ENCODE measurements at places on chromosomes 13 and 19.
A peak's percentile ranks its signal among the peaks of the same experiment; 100 is the strongest.

DNA sequence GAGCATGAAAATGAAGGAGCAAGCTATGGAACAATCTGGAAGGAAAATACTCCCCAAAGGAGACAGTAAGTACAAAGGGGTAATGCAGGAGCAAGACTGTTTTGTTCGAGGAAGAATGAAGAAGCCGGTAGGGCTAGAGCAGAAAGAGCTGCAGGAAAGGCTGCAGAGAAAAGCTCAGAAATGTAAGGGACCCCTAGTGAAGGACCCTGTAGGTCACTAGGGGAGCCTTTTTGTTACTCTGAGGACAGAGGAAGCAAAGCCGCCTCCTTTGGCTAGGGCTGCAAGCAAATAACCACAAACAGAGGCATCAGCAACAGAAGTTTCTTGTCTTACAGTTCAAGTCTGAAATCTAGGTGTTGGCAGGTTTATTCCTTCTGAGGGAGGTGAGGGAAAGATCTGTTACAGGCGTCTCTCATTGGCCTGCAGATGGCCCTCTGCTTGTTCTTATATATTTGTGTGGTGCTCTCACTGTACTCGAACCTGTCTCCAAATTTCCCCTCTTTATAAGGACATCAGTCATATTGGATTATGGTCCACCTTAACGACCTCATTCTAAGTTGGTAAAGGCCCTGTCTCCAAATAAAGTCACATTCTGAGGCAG, 362.3 kb downstream of the COG6 start:
- DNase-seq: no peak

DNA sequence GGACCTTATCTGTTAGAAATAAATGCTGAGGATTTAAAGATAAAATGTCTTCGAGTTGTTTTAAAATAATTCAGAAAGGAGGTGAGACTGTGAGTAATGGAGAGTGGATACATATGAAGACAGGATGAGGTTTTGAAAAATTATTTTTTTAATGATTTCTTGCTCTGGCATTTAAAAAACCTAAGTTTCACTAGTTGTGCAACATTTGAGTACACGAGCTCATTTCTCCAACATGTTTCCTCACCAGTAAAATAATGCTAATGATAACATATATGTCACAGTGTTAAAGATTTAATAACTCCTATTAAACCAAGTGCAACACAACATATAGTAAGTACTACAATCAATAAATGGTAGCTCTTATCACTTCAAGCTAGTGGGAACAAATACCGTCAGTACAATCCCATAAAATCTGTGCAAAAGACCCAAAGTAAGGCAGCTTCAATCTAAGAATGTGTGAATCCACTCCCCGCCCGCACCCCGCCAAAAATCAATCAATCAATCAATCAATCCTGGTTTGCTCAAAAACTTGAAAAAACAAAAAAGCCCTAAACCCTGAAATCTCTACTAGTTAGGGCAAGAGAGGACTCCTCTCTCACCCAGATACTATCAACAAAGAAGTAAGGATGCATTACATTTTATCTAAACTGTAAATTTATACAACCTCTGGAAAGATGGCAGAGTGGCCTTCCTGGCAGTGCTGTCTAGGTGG, 1.3 kb downstream of the ALG5 start:
- DNase-seq: no peak

GRCh38 chr13:108272333-108272732, 2.8 kb downstream of the TNFSF13B start:
- no peak for DNase-seq

DNA sequence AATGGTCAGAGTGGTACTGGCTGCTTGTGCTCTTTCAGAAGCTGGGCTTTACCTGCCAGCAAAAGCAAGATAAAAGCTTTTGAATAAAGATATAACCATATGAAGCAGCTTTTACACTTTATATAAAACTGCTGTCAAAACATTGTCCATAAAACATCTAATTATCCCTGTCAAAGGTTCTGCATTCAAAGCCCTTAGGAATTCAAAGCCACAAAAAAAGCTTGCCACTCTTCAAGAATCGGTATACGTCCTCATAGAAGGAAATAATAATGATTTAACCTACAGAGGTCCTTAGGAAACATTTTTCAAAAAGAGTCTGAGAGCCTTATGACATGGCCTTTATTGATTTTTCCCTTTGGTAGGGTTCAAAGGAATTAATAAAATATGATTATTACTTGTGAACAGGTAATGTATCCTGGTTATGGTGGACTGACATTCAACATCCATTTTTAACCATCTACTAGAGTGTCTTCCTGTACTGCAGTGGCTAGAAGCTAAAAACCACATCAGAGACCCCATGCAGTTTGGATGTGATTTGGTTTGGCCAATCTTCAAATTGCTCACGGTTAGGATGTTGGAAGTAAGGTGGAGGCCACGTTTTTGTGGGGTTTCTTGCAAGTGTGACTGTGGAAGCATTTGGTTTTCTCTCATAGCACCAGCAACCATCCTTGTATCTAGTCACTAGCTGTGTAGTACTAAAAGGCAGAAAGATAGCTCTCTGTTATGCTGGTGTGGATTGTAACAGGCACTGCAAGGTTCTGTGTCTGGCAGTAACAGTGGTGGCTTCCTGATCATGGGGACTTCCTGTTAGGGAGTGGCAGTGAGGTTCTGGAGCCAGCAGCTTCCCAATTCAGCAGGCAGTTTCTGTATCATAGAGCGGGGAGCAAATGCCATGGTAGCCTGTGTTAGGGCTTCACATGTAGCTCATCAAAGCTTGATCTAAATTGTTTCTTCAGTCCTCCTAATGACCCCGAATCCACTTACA, 441.5 kb downstream of the DIAPH3 start:
- DNase-seq: no peak

DNA sequence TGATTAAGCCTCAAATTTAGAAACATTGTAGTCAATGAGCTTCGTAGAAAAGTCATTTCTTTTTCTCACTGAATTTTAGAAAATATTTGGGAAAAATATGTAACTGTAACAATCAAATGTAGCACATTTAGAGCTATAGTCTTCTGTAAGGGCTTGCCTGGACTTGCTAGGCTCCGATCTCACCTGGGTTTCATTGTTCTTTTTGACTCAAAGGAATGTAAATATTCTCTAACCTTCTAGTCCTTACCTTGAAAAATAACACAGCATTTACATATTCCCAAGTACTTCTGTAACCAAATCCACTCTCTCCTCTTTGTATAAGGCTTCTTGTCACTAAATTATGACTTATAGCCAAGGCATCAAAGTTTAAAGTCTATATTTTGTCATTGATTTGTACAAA, 2.9 kb upstream of the UFM1 start:
- no peak for DNase-seq

DNA sequence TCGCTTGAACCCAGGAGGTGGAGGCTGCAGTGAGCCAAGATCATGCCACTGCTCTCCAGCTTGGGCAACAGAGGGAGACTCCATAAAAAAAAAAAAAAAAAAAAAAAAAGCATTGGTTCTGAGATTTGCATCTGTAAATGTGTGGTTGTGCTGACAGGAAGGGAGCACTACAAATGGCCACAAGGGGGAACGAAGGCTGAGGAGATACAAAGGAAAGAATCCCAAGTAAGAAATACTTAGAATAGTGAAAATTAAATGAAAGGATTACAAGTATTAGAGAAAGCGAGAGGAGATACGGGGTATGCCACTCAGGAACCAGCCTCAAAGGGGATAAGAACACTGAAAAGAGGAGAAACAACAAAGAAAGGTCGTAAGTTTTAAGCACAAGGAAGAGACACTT, 284.9 kb downstream of the KLF12 start:
- DNase-seq: no peak

DNA sequence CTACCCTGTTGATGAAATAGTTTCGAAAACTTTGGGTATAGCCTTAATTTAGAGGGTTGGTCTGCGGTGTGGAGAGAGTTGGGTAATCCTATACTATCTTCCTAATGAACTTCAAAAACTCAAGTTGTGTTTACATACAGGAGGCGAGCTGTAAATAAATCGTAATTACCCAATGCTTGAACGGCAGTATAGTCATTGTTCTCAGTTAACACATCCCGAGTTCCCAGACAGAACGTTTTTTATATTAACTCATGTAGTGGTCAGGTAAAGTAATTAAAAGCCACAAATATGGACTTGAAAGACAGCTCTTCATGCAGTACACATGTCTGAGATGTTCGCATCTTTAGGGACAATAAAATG, 1.5 kb downstream of the PDS5B start:
- DNase-seq: no peak

DNA sequence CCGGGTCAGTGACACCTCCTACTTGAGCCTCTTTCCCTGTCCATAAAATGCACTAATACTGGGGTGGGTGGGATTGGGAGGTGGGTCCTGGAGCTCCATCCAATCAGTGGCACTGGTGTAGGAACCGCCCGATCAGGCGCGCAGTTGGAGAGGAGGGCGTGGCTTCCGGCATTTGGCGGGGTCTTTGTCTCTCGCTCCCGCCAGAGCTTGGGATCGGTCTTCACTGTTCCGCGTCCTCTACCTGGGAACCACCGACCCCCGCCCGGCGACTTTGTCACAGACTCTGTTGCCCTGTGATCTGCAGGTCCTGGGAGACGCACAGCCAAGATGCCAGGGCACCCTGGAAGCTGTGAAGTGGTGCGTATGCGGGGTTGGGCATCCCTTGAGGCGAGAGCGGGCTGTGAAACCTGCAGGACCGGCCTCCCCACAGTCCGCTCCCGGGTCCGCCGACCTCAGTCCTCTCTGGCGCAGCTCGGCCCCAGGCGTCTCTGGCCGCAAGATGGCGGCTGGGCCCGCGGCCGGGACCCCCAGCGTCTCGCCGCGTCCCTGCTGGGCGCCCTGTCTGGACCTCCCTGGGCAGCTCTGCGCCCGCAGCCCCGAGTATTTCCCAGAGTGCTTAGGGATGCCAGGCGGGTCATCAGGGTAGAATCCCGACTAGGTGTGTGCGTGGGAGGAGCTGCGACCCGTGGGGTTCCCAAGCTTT, 41.6 kb upstream of the ZNF730 start:
- peak; percentile 42 for DNase-seq

GRCh38 chr19:45667620-45668341, at the start of gene GIPR:
Gene GIPR (plus strand): TSS chr19:45668221. CDS start chr19:45669521, 1,300 bp downstream.
- peak; percentile 82 for DNase-seq

Measured in stimulated activated CD8-positive, alpha-beta memory T cell treated with anti-CD3 and anti-CD28 coated beads, Interleukin-4, amount 100 ng/mL, for 48 hours (primary cell).